ENCODE measurements at places on chromosomes 2 and 18.

DNA sequence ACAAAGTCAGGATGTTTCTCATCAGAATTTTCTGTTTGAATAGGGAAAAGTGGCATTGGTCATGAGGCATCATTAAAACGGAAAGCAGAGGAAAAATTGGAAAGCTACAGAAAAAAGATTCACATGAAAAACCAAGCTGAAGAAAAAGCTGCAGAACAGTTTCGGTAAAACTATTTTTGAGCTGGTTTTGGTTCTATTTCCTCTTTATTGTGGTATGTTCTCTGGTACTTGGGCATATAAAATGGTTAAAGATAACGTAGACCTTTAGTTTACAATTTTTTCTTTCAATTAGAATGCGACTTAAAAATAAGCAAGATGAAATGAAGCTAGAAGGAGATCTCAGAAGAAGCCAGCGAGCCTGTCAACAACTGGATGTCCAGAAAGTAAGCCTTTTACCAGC, 7.6 kb downstream of the GPATCH11 start:
- DNase-seq: no peak

GRCh38 chr2:113032737-113033136, 19.9 kb downstream of the IL36B start:
- DNase-seq: no peak

- no peak for DNase-seq
Measured at GRCh38 chr18:31633392-31634330, 42.0 kb downstream of the TTR start.

DNA sequence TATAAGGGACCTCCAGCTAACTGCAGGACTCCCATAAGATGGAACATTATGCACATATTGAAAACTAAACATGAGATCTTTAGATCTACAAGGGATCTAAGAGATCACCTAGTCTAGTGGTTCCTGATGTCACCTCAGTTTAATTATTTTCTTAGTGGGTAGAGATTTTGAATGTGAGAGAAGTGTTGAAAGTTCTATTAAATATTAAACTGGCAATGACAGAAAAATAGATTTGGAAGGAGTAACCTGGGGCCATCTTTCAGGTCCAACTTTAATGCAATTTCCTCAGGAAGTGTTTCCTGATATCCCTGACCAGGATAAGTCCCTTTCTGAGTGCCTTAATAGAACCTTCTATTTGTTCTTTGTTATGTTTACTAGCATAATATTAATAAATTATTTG, 29.1 kb upstream of the CPS1 start:
- no peak for DNase-seq

GRCh38 chr2:109375131-109375561, 238.6 kb downstream of the SEPTIN10 start:
- DNase-seq: no peak

DNA sequence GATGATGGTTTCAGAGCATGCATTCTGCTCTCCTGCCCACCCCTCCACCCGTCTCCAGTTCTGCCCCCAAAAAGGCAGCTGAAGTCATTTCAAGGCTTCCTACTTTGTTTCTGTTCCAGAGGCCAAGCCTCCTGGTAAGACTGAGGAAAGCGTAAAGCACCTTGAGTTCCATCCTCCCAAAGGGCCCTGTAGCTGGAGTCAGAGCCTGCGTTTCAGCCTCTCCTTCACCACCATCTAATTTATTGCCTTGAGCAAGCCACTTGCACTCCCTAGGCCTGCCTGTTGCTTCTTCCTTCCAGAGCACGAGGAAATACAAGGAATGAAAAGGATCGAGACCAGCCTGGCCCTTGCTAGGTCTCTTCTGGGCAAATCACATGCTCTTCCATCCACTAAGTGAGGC, 244.2 kb upstream of the RAB12 start:
- DNase-seq: no peak
